WTC11 (cell line): ENCODE measurements at places on chromosomes 4 and X. TPM values are rescaled to one million over a fixed set of nuclear protein-coding genes. Genes with fewer than 3 reads are reported as not detected.

ARMCX2 gene
- 108 to 127 TPM (median 121 TPM) in 3 replicates for total RNA-seq

DNA sequence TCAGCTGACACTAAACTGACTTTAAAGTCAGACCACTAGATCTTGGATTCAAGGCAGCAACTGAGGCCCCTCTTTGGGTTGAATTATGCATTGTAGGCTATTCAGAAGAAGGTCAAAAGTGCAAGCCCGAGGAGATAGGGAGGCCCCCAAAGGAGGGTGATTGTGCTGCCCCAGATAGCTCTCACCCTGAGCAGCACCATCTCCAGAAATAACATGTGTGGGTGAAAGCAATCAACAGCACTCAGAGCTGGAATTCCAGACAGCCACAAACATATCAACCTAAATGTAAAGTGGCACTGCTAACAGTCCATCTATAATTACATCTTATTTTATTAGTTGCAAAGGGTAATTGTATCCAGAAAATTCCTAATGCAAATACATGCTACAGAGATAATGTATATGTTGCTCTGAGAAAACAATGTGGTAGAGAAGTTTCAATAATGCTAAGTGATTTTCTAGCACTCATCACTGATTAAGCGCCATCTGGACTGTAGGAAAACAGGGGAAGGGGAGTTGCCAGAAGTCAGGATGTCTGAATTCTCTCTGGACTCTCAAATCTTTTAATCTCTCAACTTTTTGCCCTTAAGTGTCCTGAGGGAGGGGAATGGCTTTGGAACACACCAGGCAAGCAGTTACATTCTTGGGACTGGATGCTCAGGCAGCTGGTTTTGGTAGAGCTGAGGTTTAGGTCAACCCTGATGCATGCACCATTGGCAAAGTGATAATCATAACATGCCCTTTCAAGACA lies 61.8 kb upstream of the SFRP2 start:
- DNase-seq, result no peak
- no peak overlapping the region for H3K4me3 ChIP-seq
- H3K27me3 ChIP-seq, result no peaks in the 10 kb centered on the region
- no peak overlapping the region for H3K27ac ChIP-seq
- peaks cover 8% of the 10 kb centered on the region for H3K36me3 ChIP-seq

DNA sequence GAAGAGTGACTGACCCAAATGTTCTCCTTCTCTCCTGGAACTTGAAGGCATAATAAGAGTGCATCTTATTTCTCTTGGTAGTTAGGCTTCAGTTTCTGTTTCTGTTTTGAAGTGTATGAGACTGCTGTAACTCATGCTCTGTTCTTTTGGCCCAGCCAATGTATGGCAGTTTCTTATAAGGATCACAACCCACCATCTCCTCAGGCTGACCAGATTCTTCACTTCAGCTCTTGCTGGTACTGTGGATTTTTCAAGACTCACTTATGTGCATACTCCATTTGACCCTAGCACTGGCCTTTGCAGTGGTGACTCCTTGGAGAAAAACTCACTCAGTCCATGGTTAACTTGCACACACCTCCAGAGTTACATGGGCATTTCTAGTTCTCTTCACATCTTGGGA lies 9.6 kb upstream of the YTHDC1 start:
- H3K4me1 ChIP-seq, result no peaks in the 10 kb centered on the region
- no peak overlapping the region for H3K27ac ChIP-seq
- H3K27me3 ChIP-seq, result peaks cover 21% of the 10 kb centered on the region
- no peak overlapping the region for H3K4me3 ChIP-seq
- peaks cover 5% of the 10 kb centered on the region for H3K36me3 ChIP-seq

DNA sequence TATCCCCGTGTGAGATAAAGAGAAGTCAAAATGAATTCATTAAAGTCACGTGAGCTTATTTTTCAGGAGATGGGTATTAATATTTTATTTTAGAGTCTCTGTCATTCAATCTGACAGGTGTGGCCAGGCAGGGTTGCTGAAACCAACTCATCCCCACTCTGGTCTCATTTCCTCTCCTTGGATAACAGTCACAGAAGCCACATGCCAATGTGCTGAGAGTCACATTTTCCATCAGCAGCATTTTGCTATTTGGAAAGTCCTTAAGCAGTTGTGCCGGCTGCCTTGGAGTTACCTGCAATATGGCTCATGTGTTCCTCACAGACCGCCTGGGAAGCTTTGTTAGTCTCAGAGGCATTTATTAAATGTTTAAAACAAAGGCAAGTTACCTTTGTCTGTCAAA lies 302.3 kb downstream of the DCHS2 start:
- H3K36me3 ChIP-seq, result no peaks in the 10 kb centered on the region
- no peaks in the 10 kb centered on the region; the same call in 1 of the 2 replicates for H3K27me3 ChIP-seq
- H3K27ac ChIP-seq, result no peak overlapping the region
- peaks cover 7% of the 10 kb centered on the region for H3K4me1 ChIP-seq

- H3K27me3 ChIP-seq, result no peaks in the 10 kb centered on the region
- peaks cover 22% of the 10 kb centered on the region for H3K4me1 ChIP-seq
- H3K36me3 ChIP-seq, result peaks cover 5% of the 10 kb centered on the region
- H3K4me3 ChIP-seq, result no peak overlapping the region
Observed at GRCh38 chr4:126710935-126711334, 921.8 kb upstream of the INTU start.
